ENCODE measurements at places on chromosomes 5 and 9. TPM values are rescaled to one million over a fixed set of nuclear protein-coding genes. Genes with fewer than 3 reads are reported as not detected.

DNA sequence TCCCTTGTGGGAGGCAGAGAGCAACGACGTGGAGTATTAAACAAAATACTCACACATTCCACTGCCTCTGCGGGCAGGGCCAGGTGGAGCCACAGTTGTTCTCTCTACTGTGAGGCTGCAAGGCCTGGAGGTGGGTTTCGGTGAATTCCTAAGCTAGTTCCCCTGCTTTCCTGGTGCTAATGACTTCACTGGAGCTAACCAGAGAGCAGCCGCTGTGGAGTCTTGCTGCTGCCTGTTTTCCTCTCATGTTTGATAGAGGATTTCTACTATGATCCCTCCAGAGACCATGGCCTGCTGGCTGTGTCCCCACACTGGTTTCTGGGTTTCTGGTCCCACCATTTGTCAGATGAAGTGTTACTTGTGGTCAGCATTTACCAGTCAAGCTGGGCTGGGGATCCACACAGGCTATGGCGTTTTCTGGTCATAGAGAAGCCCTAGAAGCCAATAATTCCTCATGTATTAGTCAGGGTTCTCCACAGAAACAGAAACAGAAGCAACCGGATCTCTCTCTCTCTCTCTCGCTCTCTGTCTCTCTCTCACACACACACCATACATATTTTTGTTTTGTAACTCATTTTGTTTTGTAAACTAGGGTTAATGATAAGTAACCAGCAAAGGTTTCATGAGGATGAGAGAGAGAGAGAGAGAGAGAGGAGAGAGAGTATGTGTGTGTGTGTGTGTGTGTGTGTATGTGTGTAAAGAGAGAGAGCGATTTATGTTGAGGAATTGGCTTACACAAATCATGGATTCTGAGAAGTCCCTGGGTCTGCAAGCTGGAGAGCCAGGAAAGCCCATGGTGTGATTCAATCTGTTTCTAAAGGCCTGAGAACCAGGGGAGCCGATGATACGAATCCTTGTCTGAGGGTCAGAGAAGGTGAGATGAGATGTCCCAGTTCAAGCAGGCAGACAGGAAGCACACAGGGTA, 403.0 kb downstream of the GADD45G start:
- DNase-seq: no peak

DNA sequence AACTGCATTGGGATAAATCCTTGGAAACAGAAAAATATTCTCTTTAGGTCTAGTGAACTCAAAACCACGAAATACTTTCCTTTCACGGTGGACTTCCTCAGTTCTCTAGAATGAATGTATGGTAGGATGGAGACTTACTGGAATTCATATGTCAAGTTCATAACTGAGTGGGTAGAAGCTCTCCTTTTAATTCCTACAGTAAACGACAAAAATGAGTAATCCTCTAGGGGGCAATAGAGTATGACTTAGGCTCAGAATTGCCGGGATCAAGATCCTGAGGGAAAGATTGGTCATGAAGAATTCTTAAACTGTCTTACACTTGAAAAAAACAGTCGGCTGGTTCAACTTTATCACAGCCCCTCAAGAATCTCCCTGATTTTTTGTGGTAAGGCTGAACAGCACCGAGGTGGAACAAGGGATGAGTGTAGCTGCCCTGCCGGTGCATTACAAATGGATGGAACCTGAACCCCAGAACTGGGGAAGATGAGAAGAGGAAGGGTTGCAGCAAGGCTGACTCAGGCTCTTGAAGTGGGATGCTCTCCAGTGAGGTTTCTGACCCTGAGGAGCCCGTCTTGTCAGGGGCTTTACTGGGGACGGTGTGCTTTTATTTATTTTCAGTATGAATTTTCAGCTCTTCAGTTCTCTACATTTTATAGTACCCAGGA, 14.0 kb upstream of the LOX start:
- DNase-seq: no peak

- no peak for DNase-seq
These were observed 6.6 kb downstream of the TJP2 start for GRCh38 chr9:69180670-69181069.

- no peak for DNase-seq
These were observed 147.9 kb downstream of the PLPPR1 start for GRCh38 chr9:101176384-101176783.

GRCh38 chr9:83623679-83624076, 735 bp downstream of the IDNK start:
- DNase-seq: no peak

DNA sequence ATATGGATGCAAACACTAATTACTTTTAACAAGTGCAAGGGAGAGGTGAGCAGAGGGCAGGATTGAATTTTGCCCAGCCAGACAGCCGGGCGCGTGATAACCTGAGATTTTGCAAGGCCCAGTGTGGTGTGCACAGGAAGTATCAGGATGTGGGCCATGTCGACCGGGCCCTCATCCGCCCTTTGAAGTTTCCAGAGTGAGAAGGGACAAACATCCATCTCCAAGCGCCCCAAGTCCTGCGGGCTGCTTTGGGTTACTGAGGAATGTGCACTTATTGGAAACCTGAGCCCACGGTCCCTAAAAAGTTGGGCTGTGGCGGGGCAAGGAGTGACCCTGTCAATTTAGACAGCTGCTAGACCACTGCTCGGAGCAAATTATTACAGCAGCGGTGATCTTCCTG, 272.2 kb upstream of the IRX2 start:
- DNase-seq: no peak

- no peak for DNase-seq
These were observed 190.6 kb upstream of the RFX3 start for GRCh38 chr9:3716415-3716814.

GRCh38 chr9:16367605-16368231, 502.8 kb downstream of the BNC2 start:
- no peak for DNase-seq

DNA sequence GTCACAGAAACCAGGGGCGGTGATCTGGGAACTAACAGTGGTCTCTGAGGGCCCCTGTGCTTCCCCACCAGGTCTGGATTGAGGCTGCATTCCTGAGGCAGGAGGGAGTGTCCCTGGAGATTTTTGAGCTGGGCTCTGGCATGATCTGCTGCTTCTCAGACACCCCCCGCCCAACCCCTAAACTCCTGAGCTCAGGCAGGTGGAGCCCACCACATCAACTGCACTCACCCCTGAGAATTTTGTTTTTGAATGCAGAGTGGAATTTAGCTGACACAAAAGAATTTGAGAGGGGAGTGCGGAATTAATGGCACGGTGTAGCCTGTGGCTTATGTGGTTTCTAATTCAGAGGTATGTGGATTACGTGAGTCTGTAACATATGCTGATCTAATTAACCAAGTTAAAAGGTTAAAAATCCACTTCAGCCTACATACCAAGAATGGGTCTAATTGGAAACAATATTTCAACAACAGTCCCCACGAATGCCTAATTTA, 23.9 kb upstream of the CTSL start:
- no peak for DNase-seq

GRCh38 chr5:14337593-14337992, 194.5 kb downstream of the TRIO start:
- no peak for DNase-seq

DNA sequence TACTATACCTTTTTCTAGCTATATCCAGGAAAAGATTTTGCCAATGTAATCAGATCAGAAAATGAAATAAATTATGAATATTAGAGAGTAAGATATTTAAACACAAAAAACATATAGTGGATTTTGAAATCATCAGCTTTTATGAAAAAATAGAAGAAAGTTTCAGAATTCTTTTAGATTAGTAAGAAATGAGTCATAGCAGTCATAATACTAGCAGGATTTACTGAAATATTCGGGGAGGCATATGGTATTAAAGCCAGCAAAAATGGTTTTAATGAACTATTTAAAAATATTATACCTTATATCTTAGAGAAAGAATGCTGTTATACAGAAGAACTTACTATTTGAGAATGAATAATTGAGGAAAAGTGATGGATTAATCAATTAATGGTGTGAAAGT, 303.6 kb upstream of the NUDT12 start:
- no peak for DNase-seq

GRXCR2 gene
- not detected for total RNA-seq

ENHO gene
- 2.2 TPM for total RNA-seq

LCN1 gene
- not detected for total RNA-seq

ZBED3 gene
- 26.9 TPM for total RNA-seq

NCBP1 gene
- total RNA-seq: 27.7 TPM

IRGM gene
- total RNA-seq: 0.48 TPM
